Colonic mucosa (tissue), 4 donors: ENCODE measurements at places on chromosomes 1 and 21.

DNA sequence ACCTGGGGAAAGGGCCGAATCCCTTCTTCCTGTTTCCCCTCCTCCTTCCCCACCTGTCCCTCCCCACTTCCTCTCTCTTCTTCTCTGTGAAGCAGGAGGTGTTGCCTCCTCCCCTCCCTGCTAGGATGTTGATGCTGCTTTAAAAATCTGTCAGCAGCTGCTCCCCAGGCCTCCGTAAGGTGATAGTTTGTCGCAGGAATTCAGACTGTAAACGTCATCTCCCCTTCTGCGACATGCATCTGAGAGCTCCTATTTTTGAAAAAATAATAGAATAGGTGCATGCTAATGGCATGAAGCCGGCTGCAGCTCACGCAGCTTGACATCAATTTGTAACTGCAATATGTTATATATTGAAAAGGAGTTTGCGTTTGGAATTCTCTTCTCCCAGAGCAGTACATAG lies 70.1 kb downstream of the KAZN start:
- no peak for DNase-seq

DNA sequence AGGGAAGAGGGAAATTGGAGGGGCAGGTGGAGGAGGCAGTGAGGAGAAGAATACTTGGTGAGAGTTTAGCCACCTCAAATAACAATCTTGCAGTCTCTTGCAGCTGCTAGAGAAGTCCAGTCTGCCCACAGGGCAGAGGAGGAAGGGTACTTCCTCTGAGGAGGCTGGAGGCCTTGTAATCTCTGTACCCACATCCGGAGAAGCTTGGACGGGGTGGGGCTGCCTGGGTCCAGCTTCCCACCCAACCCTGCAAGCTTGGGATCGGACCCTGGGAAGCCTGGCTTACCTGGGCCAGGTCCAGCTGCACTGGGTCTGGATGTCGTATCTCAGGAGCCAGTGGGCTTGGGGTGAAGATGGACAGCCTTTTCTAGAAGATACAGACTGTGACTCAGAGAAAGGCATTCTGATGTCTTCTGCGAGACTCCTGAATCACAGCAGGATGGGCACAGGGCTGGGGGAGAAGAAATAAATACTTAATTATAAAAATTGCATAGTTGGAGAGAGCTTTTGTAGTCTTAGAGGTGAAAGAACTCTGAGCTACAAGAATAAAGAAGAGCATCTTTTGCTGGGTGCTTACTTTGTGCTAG lies 111.8 kb upstream of the JUN start:
- DNase-seq: peak; percentile 40

DNA sequence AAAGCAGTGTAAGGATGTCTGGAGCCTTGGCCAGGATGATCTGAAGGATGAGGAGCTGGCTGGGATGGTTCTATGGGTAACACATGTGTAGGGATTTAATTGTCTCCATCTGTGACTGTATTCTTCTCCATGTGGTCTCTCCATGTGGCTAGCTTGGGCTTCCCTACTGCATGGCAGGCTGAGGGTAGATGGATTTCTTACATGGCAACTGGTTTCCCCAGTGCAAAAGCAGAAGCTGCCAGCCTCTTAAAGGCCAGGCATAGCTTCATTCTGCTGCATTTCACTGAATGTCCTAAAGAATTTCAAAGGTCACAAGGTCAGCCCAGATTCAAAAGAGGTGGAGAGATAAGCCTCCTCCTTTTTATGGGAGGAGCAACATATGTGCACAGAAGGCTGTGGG lies 61.7 kb downstream of the XCL2 start:
- DNase-seq: no peak

DNA sequence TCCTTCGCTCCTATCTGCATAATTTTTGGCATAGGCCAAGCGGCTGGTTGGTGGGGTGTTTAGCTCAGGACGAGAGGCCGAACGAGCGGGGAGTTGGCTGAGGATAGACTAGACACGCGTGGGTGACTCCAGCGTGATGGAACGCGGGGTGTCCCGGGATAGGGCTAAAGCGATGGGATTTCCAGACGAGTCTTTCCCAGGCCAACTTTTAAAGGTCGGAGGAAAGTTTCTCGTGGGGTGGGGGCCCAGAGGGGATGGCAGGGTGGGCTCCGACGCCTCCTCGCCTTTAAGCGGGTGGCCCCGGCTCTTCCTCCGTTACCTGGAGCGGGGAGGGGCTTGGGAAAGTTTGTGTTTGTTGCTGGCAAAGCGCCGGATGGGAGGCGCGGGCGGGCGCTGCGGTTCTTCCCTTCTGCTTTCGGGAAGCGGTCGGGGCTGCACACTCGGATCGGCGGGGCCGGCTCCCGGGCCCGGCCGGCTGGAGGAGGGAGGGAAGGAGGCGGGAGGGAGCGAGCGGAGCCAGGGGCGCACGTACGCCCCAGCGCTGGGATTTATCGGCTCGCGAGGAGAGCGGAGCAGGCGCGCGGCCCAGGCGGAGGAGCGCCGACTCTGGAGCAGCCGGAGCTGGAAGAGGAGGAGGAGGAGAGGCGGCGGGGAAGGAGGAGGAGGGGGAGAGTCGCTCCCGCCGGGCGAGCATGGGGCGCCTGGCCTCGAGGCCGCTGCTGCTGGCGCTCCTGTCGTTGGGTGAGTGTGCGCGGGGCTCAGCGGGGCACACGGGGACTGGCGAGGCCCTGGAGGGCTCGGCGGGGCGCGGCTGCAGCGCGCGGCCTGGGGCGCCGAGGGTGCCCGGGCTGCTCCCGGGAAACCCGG lies at the start of gene PTGFRN:
PTGFRN (plus strand) TSS at position 405 of the 867 bp plus-strand sequence; CDS start at position 693, 288 bp downstream.
- peak; percentile 81 for DNase-seq

DNA sequence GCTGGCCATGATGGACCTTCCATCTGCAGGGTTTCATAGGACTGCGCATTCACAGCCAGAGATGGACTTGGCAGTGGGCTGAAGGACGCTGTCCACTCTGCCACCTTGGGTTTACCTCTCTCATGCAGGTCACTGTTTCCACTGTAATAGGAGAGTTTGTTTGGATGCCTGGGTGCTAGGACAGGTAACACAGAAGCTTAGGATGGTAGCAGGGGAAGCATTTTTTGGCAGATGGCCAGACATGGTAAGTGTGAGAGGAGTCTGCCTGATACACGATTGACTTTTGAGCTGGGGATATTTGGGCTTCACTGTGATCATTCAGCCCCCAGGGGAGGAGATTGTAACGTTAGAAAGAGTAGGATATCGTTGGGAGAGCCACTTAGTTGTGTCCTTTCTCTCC lies 11.8 kb downstream of the PSEN2 start:
- DNase-seq: no peak

DNA sequence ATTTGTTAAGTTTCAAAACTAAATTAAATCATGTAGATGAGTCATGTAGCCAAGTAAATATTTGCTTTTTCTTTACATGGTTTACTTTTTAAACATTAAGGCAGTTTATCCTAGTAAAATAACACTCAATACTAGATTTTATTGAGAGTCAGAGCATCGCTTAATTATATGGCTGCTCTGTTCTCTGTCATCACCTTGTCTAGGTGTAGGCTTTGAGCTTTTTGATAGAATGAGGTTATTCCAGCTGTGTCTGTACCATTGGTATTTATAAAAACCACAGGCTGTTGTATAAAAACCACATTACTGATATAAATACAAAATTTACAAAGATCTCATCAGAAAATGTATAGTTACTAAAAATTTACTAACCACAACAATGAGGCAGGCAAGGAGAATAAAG lies 42.5 kb upstream of the GPR52 start:
- no peak for DNase-seq

GRCh38 chr21:14773777-14774345 lies 227.7 kb upstream of the SAMSN1 start:
- peak; percentile 80 for DNase-seq

- no peak for DNase-seq
These were observed 326.7 kb upstream of the CAMK1G start for GRCh38 chr1:209256766-209257350.

DNA sequence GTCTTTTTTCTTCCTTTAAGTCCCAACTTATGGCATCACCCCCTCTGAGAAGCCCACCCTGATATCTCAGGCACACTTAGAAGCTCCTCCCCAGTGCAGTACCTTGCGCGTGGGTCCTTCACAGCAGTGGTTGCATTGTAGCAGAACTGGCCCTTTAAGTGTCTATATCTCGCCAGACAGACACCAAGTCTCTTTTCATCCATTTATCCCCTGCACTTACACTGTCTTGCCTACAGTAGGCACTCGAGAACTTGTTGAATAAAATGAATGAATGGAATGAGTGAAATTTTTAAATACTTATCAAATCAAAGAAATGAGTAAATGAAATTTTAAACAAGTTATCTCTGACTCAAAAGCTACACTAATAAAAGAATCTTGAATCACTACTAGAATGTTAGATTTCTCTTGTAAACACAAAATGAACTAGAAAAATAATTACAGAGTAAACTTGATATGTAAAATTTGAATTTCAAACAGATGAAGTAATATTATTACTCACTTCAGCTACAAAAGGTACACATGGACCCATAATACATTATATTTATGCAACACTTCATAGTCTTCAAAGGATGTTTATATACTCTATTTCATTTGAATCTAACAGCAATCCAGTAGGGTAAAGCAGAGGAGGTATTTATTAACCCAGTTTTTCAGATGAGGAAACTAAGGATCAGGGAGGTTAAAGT lies 54.7 kb upstream of the MAN1A2 start:
- no peak for DNase-seq
